ENCODE measurements at places on chromosomes 16 and 17. TPM values are rescaled to one million over a fixed set of nuclear protein-coding genes. Genes with fewer than 3 reads are reported as not detected.

DNA sequence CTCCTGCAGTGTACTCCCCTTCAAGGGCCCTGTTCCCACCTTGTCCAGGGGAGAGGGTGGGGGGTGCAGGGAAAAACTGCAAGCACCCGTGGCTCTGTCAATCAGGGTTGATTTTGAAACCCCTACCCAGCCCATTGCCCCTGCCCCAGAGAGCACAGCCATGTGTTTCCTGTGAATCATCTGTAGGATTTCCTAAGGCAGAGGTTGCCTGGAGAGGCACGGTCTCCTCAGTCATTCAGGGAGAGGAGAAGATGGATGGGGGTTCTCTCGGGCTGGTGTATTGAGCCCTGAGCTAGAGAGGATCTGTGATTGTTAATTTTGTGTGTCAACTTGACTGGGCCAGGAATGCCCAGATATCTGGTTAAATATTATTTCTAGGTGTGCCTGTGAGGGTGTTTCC is 3.5 kb upstream of the AGRP start:
- DNase-seq = peak; percentile 36
- peaks cover 75% of the 10 kb centered on the region for H3K4me1 ChIP-seq
- no peak overlapping the region for H3K4me3 ChIP-seq

The XPO6 gene
- 158 TPM for total RNA-seq

DNA sequence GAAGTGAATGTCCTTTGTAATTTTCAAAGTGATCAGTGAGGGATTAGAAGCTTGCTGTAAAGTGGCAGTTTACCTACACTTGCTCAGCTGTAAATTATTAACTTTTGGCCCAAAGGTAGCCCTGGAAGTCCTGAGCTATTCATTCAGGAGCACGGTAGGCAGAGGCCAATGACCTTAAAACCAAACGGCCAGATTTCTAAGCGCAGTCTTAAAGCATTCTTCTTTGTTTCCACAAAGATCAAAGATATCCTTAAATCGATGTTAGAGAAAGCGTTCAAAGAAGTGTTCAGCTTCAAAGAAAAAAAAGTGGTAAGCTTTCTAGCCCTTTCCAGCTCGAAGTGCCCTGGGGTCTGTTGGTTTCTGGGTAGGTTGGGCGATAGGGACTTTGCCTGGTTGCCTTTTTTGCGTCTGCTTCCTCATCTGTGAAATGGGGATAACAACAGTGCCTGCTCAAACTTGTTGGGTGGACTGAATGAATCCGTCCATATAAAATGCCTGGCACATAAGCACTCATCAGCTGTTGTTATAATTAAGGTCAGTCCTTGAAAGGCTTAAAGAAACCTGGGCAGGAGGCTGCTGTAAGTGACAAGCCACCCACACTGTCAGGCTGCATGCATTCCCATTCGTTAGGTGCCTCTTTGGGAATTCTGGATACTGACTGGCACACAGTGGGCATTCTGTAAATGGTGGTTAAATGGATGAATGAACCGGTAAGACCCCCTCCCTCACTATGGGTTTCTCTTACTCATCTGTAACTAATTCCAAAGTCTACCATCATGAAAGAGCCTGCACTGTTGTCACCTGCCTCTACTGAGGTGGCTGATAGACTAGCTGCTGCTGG is 113.2 kb downstream of the PRKCA start:
- no peaks in the 10 kb centered on the region for H3K36me3 ChIP-seq
- H3K27me3 ChIP-seq = no peaks in the 10 kb centered on the region
- no peak overlapping the region for H3K4me3 ChIP-seq
- DNase-seq = no peak

GRCh38 chr17:61205931-61206330 is 193.7 kb upstream of the TBX2 start:
- no peaks in the 10 kb centered on the region for H3K27me3 ChIP-seq
- no peaks in the 10 kb centered on the region for H3K36me3 ChIP-seq
- no peaks in the 10 kb centered on the region for H3K4me1 ChIP-seq
- H3K4me3 ChIP-seq = no peak overlapping the region

- no peak overlapping the region for H3K27ac ChIP-seq
- H3K4me3 ChIP-seq = no peak overlapping the region
- no peaks in the 10 kb centered on the region for H3K36me3 ChIP-seq
Observed at GRCh38 chr17:58403311-58403710, 14.0 kb downstream of the RNF43 start.

The PMM2 gene
- total RNA-seq = 27.1 TPM

The ARHGAP44 gene
- 24.6 TPM for total RNA-seq
